ENCODE measurements at places on chromosomes 1 and 21. TPM values are rescaled to one million over a fixed set of nuclear protein-coding genes. Genes with fewer than 3 reads are reported as not detected.

The LCE2C gene
- not detected for total RNA-seq

The CD2 gene
- total RNA-seq, result not detected

The KLHDC7A gene
- not detected for total RNA-seq

The TCP10L gene
- 4.7 TPM for total RNA-seq

The CHODL gene
- total RNA-seq, result 2.0 TPM

The LGR6 gene
- total RNA-seq, result 0.49 TPM

The OR2L2 gene
- total RNA-seq, result under 0.01 TPM

The KRTAP21-2 gene
- total RNA-seq, result not detected

The C1orf52 gene
- 21.4 TPM for total RNA-seq

The CSF1 gene
- 1.7 TPM for total RNA-seq

The LHX8 gene
- under 0.01 TPM for total RNA-seq

The LBR gene
- total RNA-seq, result 56.1 TPM

The ANKRD35 gene
- 1.7 TPM for total RNA-seq

All from temporal lobe (tissue), 4 donors.